ENCODE measurements at places on chromosomes 4 and X. TPM values are rescaled to one million over a fixed set of nuclear protein-coding genes. Genes with fewer than 3 reads are reported as not detected.

- H3K27ac ChIP-seq: no peak within 1 kb of the TSS
- H3K36me3 ChIP-seq: no peaks in the 10 kb centered on the region
- H3K4me3 ChIP-seq: peak within 1 kb of the TSS; percentile 41
- H3K27me3 ChIP-seq: no peaks in the 10 kb centered on the region
- DNase-seq: peak; percentile 31
Measured at GRCh38 chrX:18354369-18355223, at the start of gene SCML2. Gene SCML2, minus strand, starts transcription at chrX:18354688. Its CDS starts 20,617 bp downstream, at chrX:18334071.

The STBD1 gene
- total RNA-seq: 0.26 TPM

The ARFIP1 gene
- total RNA-seq: 14.0 TPM

The GAGE2A gene
- not detected for total RNA-seq

The PDE5A gene
- total RNA-seq: 0.20 TPM

GRCh38 chr4:70984589-70984988 lies 8.9 kb upstream of the DCK start:
- H3K4me1 ChIP-seq: no peaks in the 10 kb centered on the region
- no peak overlapping the region for H3K27ac ChIP-seq
- H3K4me3 ChIP-seq: no peak overlapping the region
- no peaks in the 10 kb centered on the region for H3K27me3 ChIP-seq

GRCh38 chrX:43278440-43278839 lies 377.7 kb upstream of the MAOA start:
- H3K36me3 ChIP-seq: no peaks in the 10 kb centered on the region
- H3K4me1 ChIP-seq: no peaks in the 10 kb centered on the region
- H3K27me3 ChIP-seq: no peaks in the 10 kb centered on the region
- no peak overlapping the region for H3K4me3 ChIP-seq

- H3K4me1 ChIP-seq: no peaks in the 10 kb centered on the region
- no peak for DNase-seq
- H3K4me3 ChIP-seq: no peak overlapping the region
- no peaks in the 10 kb centered on the region for H3K27me3 ChIP-seq
- H3K27ac ChIP-seq: no peak overlapping the region
Measured at GRCh38 chr4:92047209-92047875, 256.4 kb upstream of the GRID2 start.

The TMEM31 gene
- total RNA-seq: not detected

The RHOXF2B gene
- not detected for total RNA-seq

- peaks cover 12% of the 10 kb centered on the region for H3K36me3 ChIP-seq
- no peak overlapping the region for H3K4me3 ChIP-seq
- no peaks in the 10 kb centered on the region for H3K27me3 ChIP-seq
- no peaks in the 10 kb centered on the region for H3K4me1 ChIP-seq
- H3K27ac ChIP-seq: no peak overlapping the region
Measured at GRCh38 chr4:122329876-122330565, 48.8 kb upstream of the ADAD1 start.

GRCh38 chr4:8400632-8401325 lies 39.7 kb downstream of the ACOX3 start:
- no peak for DNase-seq
- no peak overlapping the region for H3K4me3 ChIP-seq
- H3K27me3 ChIP-seq: no peaks in the 10 kb centered on the region
- no peaks in the 10 kb centered on the region for H3K4me1 ChIP-seq
- peaks cover 8% of the 10 kb centered on the region for H3K36me3 ChIP-seq

- no peaks in the 10 kb centered on the region for H3K27me3 ChIP-seq
- DNase-seq: peak; percentile 47
- H3K36me3 ChIP-seq: no peaks in the 10 kb centered on the region
- H3K4me1 ChIP-seq: peaks cover 69% of the 10 kb centered on the region
- H3K27ac ChIP-seq: peak overlapping the region; percentile 24
- no peak overlapping the region for H3K4me3 ChIP-seq
Measured at GRCh38 chrX:147917700-147918695, 6.3 kb downstream of the FMR1 start.
